ENCODE measurements at places on chromosomes 6 and 20.

GRCh38 chr6:129248946-129249345 lies 366.0 kb downstream of the LAMA2 start:
- no peak for DNase-seq

DNA sequence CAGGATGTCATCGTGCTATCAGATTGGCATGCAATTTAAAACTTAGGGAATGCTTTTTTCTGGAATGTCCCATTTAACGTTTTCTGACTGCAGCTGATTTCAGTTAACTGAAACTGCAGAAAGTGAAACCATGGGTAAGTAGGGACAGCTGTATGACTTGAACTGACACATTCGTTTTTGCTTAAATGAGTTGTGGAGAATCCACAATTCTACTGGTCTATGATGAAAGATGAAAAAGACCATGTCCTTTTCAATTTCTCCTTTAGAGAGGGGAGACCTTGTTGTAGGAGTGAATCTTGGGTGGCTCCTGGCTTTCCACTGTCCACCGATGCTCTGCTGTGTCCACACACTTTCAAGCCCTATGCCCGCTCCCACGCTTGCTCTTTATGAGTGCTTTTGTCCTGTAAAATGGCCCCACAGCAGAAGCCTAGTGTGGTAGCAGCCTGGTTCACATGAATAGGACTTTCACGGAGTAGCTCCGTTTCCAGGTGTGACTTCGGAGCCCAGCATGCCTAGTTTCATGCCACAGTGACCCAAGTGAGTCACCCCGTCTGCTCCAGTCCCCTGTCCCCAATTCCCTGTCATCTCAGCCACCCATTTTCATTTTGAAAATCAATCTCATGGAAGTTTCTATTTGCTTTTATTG lies 21.9 kb downstream of the DYNLT1 start:
- no peak for DNase-seq

DNA sequence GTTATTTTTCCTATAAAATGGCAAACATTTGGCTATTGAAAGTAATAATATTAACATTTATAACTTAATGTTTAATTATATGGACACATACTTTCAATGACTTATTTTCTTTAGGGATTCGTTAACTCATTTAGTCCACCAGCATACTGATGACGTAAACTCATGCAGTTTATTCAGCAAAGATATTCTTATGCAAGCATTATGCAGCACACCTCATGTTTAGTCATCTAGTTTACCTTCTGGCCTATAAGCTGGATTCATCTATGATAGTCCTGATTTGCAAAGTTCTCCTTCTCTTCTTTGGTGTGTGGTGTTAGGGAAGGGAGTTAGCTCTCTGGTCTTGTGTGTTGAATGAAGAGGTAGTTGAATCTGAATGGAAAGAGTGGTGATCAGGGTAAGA lies 60.0 kb downstream of the OR2J2 start:
- DNase-seq, result no peak

DNA sequence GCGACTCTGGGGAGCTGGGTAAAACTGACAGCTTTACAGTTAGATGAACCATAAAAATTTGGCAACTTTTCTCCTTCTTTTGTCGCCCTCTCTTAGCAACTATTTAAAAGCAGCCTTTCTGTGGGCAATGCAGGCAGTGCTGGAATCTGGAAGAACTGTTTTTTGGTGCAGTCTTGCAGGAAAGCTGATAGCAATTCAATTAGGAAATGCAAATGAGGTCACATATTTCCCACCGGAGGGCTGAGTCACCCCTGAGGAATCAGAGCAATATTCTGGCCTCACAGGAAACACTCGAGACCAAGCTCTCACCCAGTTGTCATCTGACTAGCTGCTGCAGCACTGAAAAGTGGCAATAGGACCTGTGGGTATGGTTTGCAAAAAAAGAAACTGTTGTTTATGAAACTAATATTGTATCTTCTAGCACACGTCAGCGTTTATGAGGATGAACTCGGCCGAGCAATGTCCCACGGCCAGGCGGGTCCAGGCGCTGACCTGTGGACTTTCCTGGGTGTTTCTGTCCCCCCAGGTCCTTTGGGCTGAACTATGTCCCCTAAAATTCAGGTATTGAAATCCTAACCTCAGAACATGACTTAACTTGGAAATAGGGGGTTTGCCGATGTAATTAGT lies 312.3 kb downstream of the TAF4 start:
- DNase-seq, result no peak

GRCh38 chr20:396252-396618 lies 11.9 kb upstream of the RBCK1 start:
- no peak for DNase-seq

GRCh38 chr6:11093376-11093625 lies 333 bp upstream of the SMIM13 start:
- no peak for DNase-seq

GRCh38 chr6:79146421-79146820 lies 68.4 kb upstream of the PHIP start:
- DNase-seq, result no peak

DNA sequence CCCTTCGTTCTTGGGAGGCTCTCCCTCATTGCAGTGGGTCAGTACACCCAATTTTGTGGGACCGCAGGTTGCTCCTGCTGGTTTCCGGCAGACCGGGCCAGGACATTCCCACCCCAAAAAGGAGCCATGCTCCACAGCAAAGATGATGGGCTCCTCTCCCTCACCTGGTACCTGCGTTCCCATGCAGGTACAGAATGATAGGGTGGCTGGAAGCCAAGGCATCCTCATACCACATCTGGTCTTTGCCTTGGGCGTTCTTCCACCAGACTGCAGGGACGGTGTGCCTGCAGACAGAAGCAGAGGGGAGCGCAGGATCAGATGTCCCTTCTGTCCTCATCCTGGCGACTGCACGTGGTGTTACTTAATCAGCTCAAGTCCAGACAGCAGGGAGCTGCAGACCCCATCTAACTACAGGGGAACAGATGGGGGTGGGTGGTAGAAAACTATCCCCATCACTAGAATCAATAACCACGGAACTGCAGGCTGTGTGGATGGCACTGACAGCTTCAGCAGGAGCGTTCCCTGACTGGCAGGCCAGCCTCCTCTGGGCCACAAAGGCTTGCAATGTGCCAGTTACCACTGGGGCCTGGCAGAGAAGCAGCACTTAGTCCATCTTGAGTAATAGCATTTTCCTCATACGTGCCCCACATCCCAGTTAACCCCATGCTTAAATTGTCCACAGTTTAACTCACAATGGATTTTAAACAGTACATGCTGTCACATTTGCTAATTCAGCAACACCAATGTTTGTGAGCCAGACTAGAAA lies 70.4 kb downstream of the ABHD12 start:
- DNase-seq, result no peak

GRCh38 chr6:10598084-10598960 lies 77.2 kb downstream of the GCNT2 start:
- no peak for DNase-seq

DNA sequence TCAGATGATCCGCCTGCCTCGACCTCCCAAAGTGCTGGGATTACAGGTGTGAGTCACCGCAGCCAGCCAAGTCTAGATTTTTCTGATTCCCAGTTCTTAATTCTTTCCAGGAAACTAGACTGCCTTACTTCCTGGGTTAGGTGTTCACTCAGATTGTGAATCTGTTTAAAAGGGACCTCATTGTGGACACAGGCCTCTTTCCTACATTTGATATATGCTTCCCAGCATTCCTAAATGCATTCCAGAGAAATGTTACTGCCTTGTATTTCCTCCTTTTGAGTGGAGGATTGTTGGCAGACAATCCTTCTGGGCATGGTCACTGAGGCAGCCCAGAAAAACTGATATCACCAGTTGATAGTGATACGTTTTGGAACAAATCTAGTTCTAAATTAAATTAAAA lies 15.7 kb downstream of the TMEM181 start:
- DNase-seq, result no peak

GRCh38 chr6:7301702-7302101 lies 11.3 kb downstream of the SSR1 start:
- no peak for DNase-seq

DNA sequence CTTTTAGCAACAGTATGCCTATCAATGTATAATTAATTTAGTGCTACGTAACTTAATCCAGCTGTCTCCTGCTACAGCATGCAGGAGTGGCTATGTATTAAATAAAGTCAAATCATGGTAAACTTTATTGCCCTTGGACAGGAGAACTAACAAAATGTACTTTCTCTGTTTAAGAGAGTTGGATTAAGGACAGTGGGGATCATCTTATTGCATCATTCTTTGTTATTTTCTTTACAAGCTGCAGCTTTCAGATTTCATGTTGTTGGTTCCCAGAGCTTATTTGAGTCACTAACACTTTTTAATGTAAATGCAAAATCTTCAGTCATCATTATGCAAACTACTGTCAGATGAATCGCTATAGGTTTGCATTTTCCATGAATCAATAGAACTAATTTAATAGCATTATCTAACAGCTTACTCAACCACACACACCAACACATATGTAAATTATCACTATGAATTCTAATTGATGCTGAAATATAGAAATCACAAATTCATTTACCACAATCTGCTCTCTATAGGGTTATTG lies 424.7 kb downstream of the MMUT start:
- DNase-seq, result no peak

GRCh38 chr6:125765944-125766343 lies 16.5 kb downstream of the HEY2 start:
- no peak for DNase-seq

- no peak for DNase-seq
Measured at GRCh38 chr6:108868647-108869046, 20.4 kb downstream of the ARMC2 start.

DNA sequence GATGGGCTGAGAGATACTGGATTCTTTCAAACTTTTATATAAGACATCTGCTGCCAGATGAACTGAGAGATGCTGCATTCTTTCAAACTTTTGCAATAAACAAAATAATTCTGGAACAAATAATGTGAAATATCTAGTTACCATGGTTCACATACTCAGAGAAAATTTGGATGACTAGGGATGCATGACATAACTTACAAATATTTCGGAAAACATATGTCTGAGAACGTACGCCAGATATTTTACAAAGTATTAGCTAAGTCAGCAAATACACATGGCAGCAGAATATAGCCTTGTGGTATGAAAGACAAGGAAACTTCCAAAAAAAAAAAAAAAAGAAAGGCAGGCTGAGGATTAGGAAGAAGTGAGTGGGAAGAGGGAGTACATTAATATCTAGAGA lies 113.3 kb upstream of the TRAF3IP2 start:
- DNase-seq, result no peak

GRCh38 chr20:53813636-53814035 lies 220.0 kb upstream of the ZNF217 start:
- DNase-seq, result no peak

GRCh38 chr6:51684603-51685002 lies 402.8 kb downstream of the PKHD1 start:
- no peak for DNase-seq

DNA sequence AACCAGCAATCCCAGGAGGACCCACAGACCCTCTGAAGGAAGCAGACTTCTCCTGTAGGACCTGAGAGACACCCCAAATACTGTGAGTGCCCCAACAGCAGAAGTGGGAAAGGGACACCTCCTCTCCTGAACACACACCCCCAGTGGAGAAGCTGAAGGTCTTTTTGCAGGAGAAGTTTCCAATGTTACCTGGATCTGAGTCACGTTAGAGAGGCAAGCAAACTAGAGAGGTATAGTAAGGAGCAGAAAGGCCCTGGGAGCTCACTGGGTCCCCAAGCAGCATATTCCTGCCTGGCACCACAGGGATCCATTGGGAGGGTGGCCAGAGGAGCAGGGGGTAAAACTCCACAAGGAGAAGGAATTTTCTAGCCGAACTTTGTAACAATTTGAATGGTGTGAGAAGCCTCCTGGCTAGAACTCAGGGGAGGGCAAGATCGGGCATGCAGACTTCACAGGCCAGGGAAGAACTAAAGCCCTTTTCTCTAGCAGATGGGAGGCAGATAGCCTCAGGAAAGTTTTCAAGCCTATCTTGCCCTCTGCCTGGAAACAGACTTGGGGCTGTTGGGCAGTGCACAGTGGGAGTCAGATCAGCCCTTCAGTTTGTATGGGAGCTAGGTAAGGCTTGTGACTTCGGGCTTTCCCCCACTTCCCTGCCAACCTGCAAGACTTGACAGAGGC lies 68.2 kb upstream of the SSTR4 start:
- no peak for DNase-seq

- DNase-seq, result no peak
Measured at GRCh38 chr6:48765352-48765961, 654.5 kb upstream of the PTCHD4 start.

DNA sequence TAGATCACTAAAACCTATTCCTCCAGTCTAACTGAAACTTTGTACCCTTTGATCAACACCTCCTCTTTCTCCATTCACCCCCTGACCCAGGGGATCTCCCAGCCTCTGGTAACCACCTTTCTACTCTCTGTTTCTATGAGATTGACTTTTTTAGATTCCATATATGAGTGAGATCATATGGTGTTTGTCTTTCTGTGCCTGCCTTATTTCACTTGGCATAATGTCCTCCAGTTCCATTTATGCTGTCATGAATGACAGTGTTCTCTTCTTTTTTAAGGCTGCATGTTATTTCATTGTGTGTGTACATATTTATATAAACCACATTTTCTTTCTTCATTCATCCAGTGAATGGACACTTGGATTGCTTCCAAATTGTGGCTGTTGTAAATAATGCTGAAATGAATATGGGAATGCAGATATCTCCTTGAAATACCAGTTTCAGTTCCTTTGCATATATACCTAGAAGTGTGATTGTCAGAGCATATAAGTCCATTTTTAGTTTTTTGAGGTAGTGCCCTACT lies 57.7 kb downstream of the DHX35 start:
- DNase-seq, result peak; percentile 59

- no peak for DNase-seq
Measured at GRCh38 chr6:97396880-97397279, 113.9 kb upstream of the MMS22L start.

DNA sequence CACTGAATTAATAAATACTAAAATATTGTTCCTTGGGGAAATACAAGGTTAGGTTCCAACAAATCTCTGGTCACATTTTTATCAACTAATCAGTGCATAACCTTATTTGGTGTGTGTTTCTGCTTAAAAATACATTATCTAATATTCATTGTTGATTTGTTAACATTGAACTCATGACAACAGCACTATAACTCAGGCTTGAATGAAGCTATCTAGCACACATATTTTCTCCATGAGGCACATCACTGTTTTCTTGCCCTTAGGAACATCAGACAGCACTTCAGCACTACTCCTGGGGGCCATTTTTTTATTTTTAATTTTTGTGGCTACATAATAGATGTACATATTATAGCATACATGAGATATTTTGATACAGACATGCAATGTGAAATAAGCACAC lies 277.2 kb upstream of the NT5E start:
- no peak for DNase-seq

All from GM12864 (cell line).